Renal cortical epithelial cell (primary cell): ENCODE measurements at places on chromosomes 1 and 21. TPM values are rescaled to one million over a fixed set of nuclear protein-coding genes. Genes with fewer than 3 reads are reported as not detected.

L1TD1 gene
- total RNA-seq, result under 0.01 TPM in 1 of 2 replicates, not detected in the other

RPE65 gene
- total RNA-seq, result not detected in 2 replicates

DNA sequence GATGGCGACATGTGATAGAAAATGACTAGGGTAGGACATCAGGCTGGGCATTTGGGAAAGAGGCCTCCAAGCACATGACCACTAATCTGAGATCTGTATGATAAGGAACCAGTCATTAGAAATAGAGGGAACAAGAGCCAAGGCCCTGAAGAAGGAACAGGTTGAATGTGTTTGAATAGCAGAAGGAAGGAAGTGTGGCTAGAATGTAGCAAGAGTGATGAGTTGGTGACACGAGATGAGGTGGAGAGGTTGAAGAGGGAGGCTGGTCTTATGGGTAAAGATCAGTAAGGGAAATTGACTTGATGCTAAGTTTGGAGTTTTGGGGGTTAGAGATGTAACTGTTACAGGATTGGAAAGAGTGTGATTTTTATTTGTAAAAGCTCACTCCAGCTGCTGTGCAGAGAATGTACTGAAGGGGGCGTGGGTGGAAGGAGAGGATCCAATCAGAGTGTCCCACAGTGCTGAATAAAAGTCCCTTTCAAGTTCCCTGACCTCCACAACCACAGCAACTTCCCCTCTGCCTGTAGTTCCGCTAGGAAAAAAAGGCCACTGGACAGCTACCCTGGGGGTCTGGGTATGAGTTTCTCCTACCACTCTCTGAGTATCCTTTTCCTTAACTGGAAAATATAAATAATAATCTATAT is 295.0 kb downstream of the OMA1 start:
- no peak for DNase-seq

SLC26A9 gene
- total RNA-seq, result 0.05 TPM in 1 of 2 replicates, not detected in the other

- DNase-seq, result peak; percentile 70
These were observed 122.2 kb upstream of the ADGRL4 start for GRCh38 chr1:79128722-79129121.

- no peak for DNase-seq
These were observed 1.9 kb upstream of the S100A3 start for GRCh38 chr1:153550827-153551500.

- DNase-seq, result no peak
These were observed 98.4 kb downstream of the TTLL7 start for GRCh38 chr1:83900524-83900923.

GRCh38 chr1:25525361-25525688 is 18.1 kb upstream of the LDLRAP1 start:
- DNase-seq, result no peak

DNA sequence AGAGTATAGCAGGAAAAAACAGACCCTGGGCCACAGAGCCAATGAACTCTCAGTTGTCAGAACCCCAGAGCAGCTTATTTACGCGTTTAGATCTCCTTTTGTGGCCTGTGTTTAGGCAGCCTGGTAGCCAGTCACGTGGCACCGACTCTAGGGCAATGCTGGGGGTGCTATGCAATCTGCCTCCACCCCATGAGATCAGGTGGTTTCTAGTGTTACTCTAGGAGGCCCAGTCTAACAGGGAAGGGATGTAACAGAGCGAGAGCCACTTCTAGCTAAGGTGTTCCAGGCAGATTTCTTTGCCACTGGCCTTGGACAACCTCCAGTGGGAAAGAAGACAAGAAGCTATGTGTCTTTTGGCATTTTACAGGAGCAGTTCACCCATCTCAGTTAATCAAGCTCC is 12.0 kb upstream of the A3GALT2 start:
- no peak for DNase-seq

IL19 gene
- total RNA-seq, result not detected in 2 replicates

GRCh38 chr1:107244709-107245500 is 104.1 kb downstream of the NTNG1 start:
- DNase-seq, result peak; percentile 40

GRCh38 chr21:38838598-38839327 is 33.0 kb downstream of the ETS2 start:
- DNase-seq, result no peak

DNA sequence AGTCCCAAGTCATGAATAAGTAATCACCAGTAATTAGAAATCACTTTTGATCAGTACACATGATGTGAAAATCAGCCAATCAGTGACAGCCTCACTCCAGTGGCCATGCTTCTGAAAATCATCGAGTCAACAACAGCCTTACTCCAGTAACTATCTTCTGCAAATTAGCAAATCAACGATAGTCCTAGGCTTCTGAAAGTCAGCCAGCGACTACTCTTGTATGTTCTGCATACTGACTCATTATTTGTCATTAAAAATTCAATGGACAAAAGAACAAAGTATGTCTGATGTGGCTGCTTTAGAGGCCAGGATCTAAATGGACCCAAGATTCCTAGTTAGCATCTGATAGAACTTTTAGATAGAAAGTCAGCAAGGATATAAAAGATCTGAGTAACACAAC is 102.5 kb downstream of the GPR52 start:
- DNase-seq, result peak; percentile 52

PKP1 gene
- 0.15 and 3.3 TPM in 2 replicates for total RNA-seq

C8B gene
- not detected in 2 replicates for total RNA-seq

- no peak for DNase-seq
These were observed 75.8 kb upstream of the MCOLN3 start for GRCh38 chr1:85124091-85124490.

DNA sequence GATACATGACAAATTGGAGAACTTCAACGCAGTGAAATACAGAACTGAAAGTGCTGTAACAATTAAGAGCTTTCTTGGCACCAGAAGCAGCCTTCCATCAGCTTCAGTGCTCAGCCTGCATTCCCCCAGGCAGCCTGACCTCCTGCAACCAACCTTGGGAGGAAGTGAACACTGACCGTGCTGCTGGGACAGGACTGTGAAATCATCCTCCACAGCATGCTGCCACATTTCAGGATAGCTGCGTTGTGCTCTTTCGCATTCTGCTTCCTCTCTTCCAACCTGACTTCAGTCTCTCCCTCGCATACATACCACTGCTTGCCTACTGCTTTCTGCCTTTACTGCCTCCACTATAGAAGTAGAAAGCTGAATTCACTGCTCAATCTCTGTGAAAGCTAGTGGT is 388.6 kb downstream of the RWDD3 start:
- DNase-seq, result no peak

- DNase-seq, result no peak
These were observed 247.5 kb downstream of the NRIP1 start for GRCh38 chr21:14817311-14817710.

RPTN gene
- total RNA-seq, result 0.10 TPM in 1 of 2 replicates, not detected in the other

LEFTY1 gene
- 0.15 TPM in 1 of 2 replicates, not detected in the other for total RNA-seq

GRCh38 chr1:31932491-31933316 is 5.5 kb downstream of the PTP4A2 start:
- DNase-seq, result no peak

GRCh38 chr1:80217377-80217986 is 1211.0 kb upstream of the ADGRL4 start:
- peak; percentile 88 for DNase-seq

NCAM2 gene
- 0.10 TPM in 1 of 2 replicates, not detected in the other for total RNA-seq

KRTAP10-4 gene
- total RNA-seq, result not detected in 2 replicates

NR1I3 gene
- total RNA-seq, result not detected in 2 replicates

- DNase-seq, result no peak
These were observed 108.2 kb downstream of the VPS13D start for GRCh38 chr1:12338017-12338416.

- DNase-seq, result no peak
These were observed 106.7 kb upstream of the C8B start for GRCh38 chr1:57072401-57073110.

BEND5 gene
- total RNA-seq, result 1.9 and 6.0 TPM in 2 replicates

NPHP4 gene
- 4.0 and 14.3 TPM in 2 replicates for total RNA-seq

NES gene
- total RNA-seq, result 1.0 and 1.6 TPM in 2 replicates

PRDM16 gene
- 0.94 TPM in 1 of 2 replicates, not detected in the other for total RNA-seq

TMPRSS2 gene
- total RNA-seq, result 2.5 and 17.0 TPM in 2 replicates

SYDE2 gene
- total RNA-seq, result 6.4 and 9.7 TPM in 2 replicates
